ENCODE measurements at places on chromosomes 5 and 9.

DNA sequence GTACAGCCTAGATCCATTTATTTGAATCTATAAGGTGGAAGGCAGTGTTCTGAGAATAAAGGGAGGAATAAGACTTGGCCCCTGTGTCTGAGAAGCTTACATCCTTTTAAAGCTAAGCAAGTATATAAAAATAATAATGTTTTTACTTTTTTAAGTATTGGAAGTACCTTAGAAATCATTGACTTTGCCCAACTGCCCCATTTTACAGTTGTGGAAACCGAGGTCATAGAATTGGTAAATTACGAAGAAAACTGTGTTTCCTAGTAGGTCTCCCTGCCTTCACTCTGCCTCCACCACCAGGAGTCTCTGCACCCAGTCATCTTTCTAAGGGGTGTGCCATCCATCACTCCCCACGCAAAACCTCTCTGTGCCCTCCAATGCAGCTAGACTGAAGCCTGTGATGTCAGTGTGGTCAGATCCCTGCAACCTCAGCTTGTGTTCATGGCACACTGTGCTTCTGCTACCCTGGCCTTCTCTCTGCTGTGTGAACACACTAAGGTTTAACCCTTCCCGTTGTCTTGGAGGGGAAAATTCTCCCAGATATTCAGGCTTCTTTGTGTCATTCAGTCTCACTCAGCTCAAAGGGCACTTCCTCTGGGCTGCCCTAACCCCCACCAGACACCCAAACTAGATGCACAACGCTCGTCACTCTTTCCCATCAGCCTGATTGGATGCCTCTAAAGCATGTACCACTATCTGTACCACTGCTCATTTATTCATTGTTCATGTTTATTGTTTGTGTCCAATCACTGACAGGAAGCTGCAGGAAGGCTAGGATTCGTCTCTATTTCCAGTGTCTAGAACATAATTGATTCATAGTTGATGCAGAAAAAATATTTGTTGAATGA lies 18.2 kb downstream of the ADRB2 start:
- DNase-seq = no peak

GRCh38 chr9:27880156-27880555 lies 306.9 kb upstream of the C9orf72 start:
- no peak for DNase-seq

DNA sequence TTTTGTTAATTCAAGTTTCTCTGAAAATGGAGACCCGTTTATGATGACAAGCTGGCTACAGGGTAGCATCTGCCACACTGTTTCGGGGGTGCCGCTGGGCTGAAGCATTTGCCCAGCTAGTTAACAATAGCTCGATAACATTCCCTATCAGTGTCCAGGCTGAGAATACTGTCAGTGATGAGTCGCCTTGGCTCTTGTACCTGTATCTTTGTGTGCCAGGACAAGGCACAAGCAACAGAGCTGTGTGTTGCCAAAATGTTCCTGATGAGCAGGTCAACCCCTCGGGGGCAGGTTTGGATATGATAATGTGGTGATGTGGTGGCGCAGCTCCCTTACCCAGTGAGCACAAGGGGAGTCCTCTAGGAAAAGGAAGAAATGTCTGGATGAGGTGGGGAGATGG lies 7.0 kb downstream of the TGFBI start:
- peak; percentile 49 for DNase-seq

DNA sequence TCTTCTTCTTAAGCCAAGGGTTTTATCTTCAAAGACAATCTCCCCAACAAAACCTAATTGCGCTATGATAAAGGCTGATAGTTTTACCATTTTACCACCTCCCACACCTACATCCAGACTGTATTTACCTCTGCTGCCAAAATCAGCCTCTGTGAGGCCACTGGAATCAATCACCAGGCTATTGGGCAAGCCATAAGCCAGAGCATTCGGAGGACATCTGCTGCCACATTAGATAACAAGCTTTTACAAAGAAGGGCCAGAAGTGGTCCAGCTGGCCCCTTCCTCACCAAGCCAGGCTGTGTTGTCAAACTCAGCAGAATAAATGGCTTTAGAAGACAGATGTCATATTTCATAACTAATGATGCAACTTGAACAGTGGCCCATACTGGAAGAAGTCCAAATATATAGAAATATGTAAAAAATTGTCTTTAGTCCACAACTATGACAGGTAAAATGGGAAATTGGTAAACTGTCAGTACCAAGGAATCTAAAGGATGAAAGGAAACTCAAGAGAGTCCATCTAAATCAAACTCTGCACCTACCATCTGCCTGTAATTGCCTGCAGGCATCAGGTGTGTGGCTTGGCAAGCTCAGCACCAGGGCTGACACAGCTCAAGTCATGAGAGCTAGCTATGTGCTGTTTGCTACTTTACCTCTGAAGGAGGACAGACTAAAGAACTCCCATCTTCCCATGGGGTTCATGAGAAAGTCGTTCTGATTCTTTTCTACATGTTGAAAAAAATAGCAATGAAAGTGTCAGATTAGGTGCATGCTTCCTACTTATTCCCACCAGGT lies 16.1 kb downstream of the SLC45A2 start:
- no peak for DNase-seq

- no peak for DNase-seq
Measured at GRCh38 chr5:177565046-177565445, 10.7 kb upstream of the FAM193B start.

DNA sequence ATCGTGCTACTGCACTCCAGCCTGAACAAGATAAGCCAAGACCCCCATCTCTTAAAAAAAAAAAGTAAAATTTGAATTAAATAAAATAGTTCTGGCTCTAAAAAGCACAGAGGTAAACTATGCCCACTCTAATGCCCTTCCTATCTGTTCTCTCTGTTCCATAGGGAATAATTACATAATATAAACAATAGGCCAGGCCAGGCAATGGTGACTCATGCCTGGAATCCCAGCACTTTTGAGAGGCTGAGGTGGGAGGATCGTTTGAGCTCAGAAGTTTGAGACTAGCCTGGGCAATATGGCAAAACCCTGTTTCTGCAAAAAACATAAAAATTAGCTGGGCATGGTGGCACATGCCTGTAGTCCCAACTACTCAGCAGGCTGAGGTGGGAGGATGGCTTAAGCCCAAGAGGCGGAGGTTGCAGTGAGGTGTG lies 47.4 kb downstream of the MYO10 start:
- DNase-seq = peak; percentile 67

DNA sequence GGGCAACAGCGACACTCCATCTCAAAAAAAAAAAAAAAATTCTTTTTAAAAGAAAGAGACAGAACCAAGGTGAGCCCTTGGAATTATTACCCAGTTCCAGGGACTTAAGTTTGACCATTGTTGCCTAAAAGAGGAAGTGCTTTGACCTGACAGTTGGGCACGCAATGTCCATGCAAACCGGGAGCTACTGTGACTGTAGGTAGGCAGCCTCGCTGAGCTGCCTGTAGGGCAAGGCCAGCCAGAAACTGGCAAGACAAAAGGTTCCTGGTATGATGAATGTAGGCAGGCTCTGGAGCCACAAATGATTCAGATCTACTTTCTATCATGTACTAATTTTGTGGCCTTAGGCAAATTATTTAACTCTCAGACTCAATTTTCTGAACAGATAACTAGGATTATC lies 334.8 kb upstream of the ZNF462 start:
- DNase-seq = no peak

- no peak for DNase-seq
Measured at GRCh38 chr5:146378986-146379385, 40.3 kb downstream of the POU4F3 start.

- no peak for DNase-seq
Measured at GRCh38 chr5:67244345-67244793, 47.8 kb upstream of the CD180 start.

- no peak for DNase-seq
Measured at GRCh38 chr9:105270711-105271110, 26.3 kb downstream of the SLC44A1 start.

DNA sequence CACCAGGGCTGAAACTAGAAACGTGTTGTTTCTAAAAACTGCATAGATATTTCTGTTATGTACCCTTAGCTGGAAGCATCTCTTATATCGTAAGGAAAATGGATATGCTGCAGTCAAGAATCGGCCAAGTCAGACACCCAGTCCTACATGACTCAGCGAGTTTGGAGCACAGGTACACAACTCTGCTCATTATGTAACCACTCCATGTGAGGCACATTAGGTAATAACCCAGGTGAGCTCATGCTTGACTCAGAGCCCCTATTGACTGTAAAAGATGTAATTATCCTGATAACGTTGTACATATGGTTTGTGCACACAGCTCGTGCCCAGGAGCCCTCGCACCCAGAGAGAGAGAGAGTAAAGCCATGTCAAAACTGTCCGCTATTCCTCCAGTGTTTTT lies 593.7 kb upstream of the ACO1 start:
- no peak for DNase-seq

GRCh38 chr9:37206121-37206620 lies 85.8 kb downstream of the ZCCHC7 start:
- no peak for DNase-seq

GRCh38 chr5:140094889-140095288 lies 19.0 kb upstream of the PURA start:
- no peak for DNase-seq

- no peak for DNase-seq
Measured at GRCh38 chr5:136058972-136059354, 30.2 kb downstream of the TGFBI start.

- peak; percentile 67 for DNase-seq
Measured at GRCh38 chr5:149439899-149440542, 60.9 kb upstream of the IL17B start.

DNA sequence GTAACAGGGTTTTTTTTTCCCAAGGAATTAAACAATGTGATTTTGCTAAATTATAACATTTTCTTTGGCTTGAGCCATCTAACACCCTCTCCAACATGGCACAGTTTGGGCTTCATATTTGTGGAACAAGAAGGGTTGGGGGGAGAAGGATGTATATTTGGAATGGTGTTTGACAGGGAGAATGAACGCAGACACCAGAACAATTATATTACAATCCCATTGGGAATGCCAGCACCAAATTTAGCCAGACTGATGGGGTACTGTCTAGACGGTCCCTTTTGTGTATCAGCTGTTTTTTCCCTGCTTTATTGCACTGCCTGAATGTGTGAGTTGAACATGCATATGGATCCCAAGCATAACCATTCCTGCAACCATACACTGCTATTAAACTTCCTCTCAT lies 130.9 kb upstream of the TMEM161B start:
- DNase-seq = no peak

DNA sequence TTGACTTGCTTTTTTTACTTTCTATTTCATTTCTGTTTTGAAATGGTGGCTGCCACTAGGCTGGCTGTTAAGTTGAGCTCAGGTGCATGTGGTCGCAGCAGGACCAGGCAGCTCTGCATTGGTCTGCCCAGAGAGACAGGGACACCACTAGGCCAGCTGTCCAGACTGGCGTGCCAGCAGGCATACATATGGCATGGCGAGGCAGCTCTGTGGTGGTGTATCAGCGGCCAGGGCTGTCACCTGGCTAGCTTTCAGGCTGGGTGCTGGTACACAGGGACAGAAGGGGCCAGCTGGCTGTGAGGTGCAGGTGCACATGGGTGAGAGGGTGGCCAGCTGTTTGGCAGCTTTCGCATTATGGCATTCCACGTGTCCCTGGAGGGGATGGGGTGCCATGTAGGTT lies 654.0 kb upstream of the ACO1 start:
- no peak for DNase-seq

GRCh38 chr9:18793122-18793521 lies 239.9 kb downstream of the SAXO1 start:
- DNase-seq = no peak

- DNase-seq = no peak
Measured at GRCh38 chr5:42807722-42808447, 3.8 kb downstream of the SELENOP start.

DNA sequence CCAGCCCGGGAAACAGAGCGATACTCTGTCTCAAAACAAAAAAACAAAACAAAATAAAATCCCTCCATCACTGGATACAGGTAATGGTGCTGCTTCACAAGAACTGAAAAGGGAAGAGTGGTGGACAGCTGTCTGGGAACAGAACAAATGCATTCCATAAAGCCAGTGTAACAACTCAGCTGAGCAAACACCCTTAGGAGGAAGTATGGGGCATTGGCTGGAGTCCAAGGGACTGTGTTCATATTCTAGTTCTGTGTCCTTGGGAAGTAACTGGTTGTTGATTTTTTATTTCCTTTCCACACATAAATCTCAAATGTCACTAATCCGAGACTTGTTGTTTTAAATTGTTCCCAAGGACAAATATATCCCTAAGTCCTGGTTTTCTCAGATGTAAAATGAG lies 38.3 kb downstream of the HTR1A start:
- no peak for DNase-seq

- no peak for DNase-seq
Measured at GRCh38 chr5:169301986-169302385, 1.0 kb upstream of the SLIT3 start.

DNA sequence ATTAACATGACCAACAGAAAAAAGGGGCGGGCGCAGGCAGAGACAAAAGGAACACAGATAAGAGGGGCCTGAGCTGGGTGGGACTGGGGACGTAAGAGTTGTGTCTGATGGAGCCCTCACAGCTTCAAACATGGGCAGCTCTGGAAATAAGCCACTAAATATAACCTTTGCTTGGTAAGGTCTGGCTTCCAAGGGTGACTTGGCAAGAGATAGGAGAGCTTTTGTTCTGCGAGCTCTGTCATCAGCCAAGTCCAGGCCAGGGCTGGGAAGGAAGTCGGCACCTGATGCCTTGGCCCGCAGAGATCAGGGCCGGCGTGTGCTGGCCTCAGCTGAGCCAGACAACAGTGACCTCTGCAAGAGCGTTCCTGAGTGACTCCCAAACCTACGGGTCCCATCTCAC lies 11.8 kb downstream of the TRUB2 start:
- DNase-seq = no peak

GRCh38 chr5:137602721-137603273 lies 103.7 kb upstream of the SPOCK1 start:
- DNase-seq = no peak

DNA sequence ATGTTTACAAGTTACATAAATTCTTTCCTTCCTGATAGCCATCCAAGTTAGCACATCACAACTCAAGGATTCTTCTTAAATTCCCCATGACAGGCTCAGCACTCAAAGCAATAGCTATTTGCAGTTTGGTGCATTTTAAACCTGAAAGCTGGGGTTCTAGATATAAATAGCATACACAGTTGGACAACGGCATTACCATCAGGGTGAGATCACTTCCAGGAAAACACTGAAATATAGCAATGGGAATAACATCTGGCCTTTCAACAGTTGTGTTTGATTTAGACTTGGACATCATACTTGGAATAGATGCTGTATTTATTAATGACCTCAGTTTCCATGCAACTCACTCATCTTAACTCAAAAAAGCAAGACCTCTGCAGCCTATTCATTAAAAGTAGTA lies 24.7 kb upstream of the LECT2 start:
- peak; percentile 78 for DNase-seq

DNA sequence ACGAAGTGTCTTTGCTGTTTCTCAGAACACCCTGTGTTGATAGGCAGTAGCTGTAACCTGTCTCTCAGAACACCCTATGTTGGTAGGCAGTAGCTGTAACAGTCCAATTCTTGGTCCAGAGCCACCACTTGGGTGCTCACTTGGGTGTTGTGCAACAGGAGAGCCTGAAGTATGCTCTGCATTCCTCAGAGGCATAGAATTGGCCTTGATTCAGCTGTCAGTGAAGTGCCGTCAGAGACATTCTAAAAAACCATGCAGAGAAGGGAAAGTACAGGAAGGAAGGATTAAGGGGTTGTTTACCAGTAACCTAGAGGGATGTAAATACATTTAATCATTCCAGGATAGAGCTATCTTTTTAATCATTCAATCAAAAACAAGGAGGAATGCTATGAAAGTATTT lies 231.2 kb downstream of the ARRDC3 start:
- peak; percentile 88 for DNase-seq

GRCh38 chr5:39302472-39302871 lies 61.8 kb downstream of the C9 start:
- no peak for DNase-seq

GRCh38 chr5:143573568-143574170 lies 170.2 kb upstream of the NR3C1 start:
- peak; percentile 32 for DNase-seq
